Right kidney (tissue), 9 donors: ENCODE measurements at places on chromosomes 11 and 22.
A peak's percentile ranks its signal among the peaks of the same experiment; 100 is the strongest.

DNA sequence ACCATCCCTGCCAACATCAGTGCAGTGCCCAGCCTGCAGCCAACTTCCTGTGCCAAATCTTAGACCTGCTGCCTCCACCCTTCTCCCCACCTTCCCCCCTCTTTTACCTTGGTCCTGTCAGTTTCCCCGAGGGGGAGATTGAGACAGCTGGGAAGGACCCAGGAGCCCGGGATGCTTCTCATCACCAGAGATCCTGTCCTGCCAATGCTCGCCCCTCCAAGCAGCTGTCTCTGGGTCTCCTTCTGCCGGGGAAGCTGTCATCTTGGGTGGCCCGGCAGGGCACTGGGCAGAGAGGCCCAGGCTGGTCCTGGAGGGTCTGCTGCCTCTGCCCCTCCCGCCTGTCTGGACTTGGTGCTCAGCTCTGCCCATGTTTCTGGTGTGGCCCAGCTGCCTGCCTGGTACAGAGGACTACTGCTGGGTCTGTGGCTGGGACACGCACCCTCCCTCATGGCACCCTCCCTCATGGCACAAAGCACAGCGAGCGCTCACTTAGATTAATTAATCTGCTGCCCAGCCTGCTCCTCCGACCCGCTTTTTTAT lies 60.4 kb upstream of the THY1 start:
- no peak for DNase-seq

DNA sequence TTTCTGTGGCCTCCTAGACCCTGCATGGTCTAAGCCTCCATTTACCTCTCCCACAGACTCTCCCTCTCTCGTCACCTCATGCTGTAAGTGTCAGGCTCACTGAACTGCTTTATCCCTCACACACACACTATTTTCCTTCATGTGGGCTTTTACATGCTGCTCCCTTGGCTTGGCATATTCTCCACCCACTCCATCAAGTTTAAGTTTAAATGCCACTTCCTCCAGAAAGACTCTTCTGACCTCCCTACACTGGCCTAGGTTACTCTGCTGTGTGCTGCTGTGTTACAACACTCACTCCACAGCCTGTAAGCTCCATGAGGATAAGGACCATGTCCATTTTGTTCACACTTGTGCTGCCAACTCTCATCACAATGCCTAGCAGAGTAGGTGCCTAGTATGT lies 2.5 kb downstream of the DCHS1 start:
- no peak for DNase-seq

GRCh38 chr11:8354622-8355415 lies 91.1 kb upstream of the LMO1 start:
- DNase-seq = peak; percentile 81

- no peak for DNase-seq
These were observed 2.7 kb upstream of the PIM3 start for GRCh38 chr22:49957826-49958365.

- peak; percentile 81 for DNase-seq
These were observed at the start of gene BCR for GRCh38 chr22:23180301-23180892. Gene BCR (plus strand): TSS chr22:23180509. CDS start chr22:23180961, 452 bp downstream.

DNA sequence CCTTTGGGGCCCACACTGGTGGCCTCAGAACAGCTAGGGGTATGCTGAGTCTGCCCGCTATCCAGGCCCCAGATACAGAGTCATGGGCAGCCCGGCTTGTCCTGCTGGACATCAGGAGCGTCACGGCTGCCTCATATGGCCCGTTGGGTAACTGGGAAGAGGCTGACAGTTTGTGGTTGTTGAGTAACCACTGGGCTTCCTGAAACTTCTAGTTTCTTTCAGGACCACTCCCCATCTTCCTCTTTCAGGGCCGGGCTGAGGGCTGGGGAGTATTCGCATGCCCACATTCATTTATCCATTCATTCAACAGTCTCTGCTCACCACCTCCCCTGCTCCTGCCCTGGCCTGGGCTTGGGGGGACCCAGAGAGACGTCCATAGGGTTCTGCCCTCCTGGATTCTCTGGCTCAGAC lies 13.4 kb upstream of the P2RY2 start:
- DNase-seq = no peak

GRCh38 chr11:115996125-115996807 lies 492.1 kb upstream of the CADM1 start:
- no peak for DNase-seq

DNA sequence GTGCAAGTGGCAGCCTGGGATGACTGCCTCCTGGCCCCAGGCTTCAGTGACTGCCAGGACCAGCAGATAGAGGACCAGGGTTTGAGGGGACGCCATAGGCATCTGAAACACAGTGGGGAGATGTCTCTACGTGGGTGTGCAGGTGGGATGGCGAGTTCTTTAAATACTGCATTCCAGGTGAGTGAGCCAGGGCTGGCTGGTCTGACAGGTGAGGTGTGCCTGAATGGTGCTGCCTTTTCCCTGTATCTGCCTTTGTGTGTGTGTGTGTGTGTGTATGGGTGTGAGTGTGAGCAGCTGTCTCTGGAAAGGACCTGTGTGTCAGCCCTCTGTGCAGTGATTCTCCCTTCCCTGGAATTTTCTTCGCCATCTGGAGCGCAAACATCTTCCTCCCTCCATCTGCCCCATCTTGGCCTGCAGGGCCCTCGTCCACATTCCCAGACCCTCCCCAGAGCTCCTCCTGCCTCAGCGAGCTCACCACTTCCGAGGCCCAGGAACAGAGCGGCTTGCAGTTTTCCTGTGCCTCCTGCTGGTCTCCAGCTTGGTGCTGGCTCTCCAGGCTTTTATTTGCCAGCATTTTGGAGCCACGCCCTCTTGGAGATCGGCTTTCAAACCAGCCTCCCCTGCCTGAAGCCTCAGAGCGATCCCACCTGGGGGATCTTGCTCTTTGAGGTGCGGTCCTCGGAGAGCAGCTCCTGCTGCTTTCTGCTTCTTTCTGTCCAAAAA lies at the start of gene GPHA2:
Gene GPHA2, minus strand, starts transcription at position 535 of the 723 bp plus-strand sequence. Its CDS starts 433 bp downstream, at position 102.
- peak; percentile 61 for DNase-seq

GRCh38 chr11:72454791-72455190 lies 20.5 kb upstream of the CLPB start:
- DNase-seq = no peak

DNA sequence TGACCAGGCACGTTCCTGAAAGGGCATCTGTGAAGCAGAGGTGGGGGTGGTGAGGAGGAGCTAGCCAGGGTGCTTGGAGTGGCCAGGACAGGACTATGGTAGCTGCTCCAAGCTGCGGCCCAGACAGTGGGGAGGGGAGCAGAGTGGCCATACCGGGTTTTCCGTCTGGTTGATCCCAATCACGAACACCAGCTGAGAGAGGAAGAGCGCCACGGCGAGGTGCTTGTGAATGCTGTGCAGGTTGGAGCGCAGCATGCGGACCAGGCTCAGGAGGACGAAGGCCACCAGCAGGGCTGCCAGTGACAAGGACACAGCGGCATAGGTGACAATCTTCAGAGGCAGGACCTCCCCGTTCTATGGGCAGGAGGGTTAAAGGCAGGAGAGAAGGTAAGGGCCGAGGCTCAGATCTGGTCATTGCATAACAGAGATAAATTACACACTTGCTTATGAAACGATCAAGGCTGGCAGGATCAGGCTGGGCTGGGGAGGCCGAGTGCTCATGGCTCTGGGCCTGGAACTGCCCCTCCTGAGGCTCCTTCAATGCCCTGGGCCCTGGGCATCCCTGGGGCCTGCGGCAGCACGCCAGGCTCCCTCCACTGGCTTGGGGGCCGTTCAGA lies 41.5 kb downstream of the TRMU start:
- no peak for DNase-seq

DNA sequence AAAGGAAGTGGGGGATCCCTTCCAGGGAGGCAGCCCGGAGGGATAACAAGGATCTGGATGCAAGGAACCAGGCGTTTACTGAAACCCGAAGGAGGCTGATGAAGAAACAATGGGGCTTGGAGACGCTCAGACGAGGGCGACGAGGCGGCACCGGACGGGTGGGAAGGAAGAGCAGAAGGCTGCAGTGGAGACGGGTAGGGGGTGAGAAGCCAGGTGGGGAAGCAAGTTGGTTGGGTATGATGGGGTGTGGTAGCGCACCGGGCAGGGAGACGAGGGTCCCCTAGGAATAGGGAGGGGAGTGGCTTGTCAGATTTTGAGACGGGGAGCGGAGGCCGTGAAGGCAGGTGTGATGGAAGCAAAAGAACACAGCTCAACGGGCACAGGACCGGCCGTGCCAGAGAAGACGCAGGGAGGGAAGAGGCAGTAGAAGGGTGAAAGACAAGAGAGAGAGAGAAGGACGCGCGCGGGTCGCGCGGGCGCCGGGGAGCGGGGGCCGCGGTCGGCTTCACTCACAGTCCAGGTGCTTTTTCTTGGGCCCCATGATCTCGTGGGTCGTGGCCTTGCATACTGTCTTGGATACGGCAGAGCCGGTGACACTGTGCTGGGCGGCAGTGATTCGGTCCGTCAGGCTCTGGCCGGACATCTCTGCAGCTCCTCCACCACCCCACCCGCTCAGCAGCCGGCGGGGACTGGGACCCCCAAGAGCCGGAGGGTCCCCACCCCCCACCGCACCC lies 579 bp downstream of the PICALM start:
- peak; percentile 86 for DNase-seq

DNA sequence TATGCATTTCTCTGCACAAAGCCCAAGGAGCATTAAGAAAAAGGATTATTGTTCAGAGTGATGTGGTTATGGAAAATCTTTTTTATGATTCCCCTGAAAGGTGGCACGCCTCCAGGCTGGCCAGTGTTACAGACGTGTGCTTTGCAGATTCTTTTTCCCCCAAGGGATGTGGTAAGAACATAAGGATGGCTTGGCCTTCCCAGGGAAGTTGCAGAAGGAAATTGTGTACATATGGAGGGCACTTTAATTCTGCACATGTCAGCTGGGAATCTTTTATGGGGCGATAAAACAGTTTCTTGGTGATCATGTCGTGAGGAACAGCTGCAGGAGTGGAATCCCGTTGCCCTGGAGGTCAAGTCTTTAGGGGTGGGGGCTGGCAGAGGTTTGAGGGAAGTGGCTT lies 9.7 kb downstream of the SMARCB1 start:
- DNase-seq = no peak

DNA sequence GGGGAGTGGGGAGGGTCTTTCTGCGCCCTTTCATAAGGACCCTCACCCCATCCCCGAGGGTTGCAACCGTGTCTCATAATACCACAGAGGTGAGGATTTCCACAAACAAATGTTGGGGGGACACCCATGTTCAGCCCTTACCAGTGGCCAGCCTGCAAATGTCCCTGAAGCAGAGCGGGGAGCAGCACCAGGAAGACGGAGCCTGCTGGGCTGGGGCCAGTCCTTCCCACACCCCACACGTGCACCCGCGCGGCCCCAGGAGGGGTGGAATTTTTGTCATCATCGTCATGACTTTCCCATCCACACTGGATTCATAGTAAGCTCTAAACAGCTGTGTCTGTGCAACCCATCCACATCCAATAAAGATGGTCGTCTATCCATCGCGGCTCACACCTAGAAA lies 409.8 kb downstream of the BRD1 start:
- no peak for DNase-seq

GRCh38 chr22:37768273-37768672 lies 39.5 kb upstream of the GCAT start:
- DNase-seq = no peak

DNA sequence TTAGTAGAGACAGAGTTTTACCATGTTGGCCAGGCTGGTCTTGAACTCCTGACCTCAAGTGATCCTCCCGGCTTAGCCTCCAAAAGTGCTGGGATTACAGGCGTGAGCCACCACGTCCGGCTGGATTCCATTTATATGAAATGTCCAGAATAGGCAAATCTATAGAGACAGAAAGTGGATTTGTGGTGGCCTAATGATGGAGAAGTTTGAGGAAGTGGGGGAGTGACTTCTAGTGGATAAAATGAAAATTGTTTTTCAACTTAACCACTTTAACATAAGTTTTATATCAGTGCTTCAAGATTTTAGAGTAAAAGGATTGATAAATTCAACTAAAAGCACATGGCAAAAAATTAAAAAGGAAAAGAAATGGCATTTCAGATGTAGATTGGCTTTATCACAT lies 66.2 kb downstream of the HIPK3 start:
- DNase-seq = no peak

DNA sequence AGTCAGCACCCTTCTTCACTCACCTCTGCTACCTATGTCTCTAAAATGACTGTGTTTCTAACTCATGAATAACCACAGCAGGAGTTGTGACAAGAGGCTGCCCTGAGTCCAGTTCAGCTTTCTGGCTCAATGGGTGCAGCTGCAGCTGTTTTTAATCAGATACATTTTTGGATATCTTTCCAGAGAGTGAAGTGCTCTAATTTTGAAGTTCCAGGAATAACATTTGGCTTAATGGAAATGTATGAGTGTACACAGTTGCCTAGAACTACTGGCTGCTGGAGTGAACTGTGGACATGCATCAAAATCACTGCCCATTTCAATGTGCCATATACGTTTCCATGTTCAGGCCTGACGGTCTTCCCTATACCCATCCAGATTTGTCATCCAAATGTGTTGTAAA lies 769.5 kb upstream of the ANO3 start:
- DNase-seq = no peak

- DNase-seq = no peak
These were observed 5.2 kb upstream of the ARRB1 start for GRCh38 chr11:75356613-75357012.

- DNase-seq = no peak
These were observed 17.7 kb downstream of the TPCN2 start for GRCh38 chr11:69066122-69067112.

GRCh38 chr22:17724678-17725499 lies 49.4 kb downstream of the BID start:
- no peak for DNase-seq

- no peak for DNase-seq
These were observed 11.1 kb upstream of the ST3GAL4 start for GRCh38 chr11:126344141-126345080.

DNA sequence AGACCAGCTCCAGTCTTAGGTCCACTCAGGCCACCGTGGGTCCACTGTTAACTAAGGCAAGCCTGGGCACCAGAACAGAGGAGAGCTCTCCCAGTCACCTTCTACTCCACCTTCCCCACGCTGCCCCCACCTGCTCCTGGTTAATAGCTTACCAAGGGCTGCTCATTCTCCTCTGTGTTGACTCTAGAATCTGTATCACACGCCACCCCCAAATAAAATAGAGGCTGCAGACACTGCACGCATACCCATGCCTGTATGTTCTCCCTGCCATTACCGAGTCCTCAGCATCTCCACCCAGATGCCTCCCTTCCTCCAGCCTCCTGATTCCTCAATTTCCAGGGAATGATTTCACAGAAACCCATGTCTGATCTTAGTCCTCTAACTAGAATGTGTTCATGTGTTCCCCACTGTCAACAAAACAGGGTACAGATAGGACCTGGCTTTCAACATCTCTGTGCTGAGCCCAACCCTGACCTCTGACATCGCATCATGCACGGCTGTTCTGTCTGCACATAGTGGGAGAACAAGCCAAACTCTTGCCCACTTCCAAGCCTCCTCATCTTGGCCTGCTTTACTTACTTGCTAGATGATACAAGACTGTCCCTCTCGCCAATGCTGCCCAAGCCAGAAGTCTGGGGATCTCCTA lies 49.8 kb downstream of the SMCO4 start:
- DNase-seq = no peak

GRCh38 chr11:123072332-123072761 lies 10.4 kb upstream of the HSPA8 start:
- no peak for DNase-seq

- no peak for DNase-seq
These were observed 304.2 kb upstream of the ZC3H12C start for GRCh38 chr11:109788948-109789490.

GRCh38 chr11:117511483-117511930 lies 183.9 kb downstream of the CEP164 start:
- no peak for DNase-seq

GRCh38 chr11:12642040-12642439 lies 32.2 kb upstream of the TEAD1 start:
- peak; percentile 23 for DNase-seq
